ENCODE measurements at places on chromosomes 4 and X.

- no peak for DNase-seq
These were observed 31.6 kb downstream of the RNF4 start for GRCh38 chr4:2500547-2500946.

GRCh38 chr4:83618431-83618830 lies 82.5 kb downstream of the GPAT3 start:
- no peak for DNase-seq

- DNase-seq = no peak
These were observed 46.2 kb downstream of the MAGEB5 start for GRCh38 chrX:26262121-26262523.

GRCh38 chr4:148330724-148331123 lies 111.5 kb downstream of the NR3C2 start:
- DNase-seq = no peak

- no peak for DNase-seq
These were observed 94.0 kb upstream of the DDIT4L start for GRCh38 chr4:100284129-100284880.

- no peak for DNase-seq
These were observed 94.5 kb upstream of the ZNF827 start for GRCh38 chr4:146033149-146033548.

DNA sequence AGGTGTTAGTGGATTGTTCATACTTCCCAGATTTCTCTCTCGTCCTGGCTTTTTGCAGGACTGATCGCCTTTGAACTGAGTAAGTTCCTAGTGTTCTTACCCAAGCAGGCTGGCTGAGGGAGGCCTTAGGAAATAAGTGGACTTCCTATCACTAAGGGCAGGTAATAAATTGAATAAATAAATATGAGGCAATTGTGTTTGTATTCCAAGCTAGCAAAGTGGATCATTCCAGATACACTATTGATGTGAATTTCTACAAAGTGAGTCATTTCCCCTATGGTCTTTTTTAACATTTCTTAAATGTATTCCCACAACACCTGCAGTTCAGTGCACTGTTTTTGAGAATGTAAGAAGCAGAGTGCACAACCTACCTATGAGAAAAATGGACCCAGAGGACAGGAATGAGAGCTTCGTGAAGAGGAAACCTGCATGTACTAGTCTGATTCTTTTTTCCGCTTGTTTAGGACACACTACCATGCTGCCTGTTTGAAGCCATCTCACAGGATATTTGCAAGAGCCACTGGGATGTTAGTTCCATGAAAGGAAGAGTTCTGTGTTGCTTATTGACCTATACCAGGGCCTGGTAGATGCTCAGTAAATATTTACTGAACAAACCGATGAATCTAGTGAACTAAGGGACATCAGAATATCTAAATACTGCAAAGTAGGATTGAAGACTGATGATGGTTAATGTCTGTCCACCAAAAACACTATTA lies 29.0 kb upstream of the SMAD1 start:
- no peak for DNase-seq

DNA sequence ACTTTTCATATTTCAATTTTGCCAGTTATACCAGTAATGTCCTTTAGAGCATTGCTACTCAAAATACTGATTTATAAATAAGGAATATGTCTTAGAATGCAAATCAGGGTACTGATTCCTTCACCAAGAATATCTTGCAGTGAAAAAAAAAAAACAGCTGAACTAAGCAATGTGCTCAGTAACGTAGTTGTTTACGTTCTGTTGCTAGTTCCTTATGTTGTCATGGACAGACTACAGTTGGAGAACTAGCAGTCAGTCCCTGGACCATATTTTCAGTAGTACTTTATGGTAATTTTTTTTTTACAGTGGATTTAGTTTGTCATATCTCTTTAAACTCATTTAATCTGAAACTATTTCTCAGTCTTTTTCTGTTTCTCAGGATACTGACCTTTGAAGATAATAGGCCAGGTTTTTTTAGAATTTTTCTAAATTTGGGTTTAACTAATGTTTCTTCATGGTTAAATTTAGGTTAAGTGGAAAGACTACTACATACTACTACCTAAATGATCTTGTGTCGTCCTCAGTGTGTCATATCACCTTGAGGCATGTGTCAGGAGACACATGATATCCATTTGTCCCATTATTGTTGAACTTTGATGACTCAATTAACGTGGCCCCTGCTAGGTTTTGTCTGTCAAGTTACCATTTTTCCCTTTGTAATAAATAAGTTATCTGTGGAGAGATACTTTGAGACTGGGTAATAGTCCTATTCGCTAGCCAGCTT lies 21.0 kb downstream of the SMARCAD1 start:
- no peak for DNase-seq

GRCh38 chr4:167380964-167381363 lies 146.7 kb upstream of the SPOCK3 start:
- DNase-seq = no peak

Measured in posterior vena cava (tissue), 2 donors.